ENCODE measurements at places on chromosomes 13 and 19. TPM values are rescaled to one million over a fixed set of nuclear protein-coding genes. Genes with fewer than 3 reads are reported as not detected.

The SPACA4 gene
- total RNA-seq: not detected

DNA sequence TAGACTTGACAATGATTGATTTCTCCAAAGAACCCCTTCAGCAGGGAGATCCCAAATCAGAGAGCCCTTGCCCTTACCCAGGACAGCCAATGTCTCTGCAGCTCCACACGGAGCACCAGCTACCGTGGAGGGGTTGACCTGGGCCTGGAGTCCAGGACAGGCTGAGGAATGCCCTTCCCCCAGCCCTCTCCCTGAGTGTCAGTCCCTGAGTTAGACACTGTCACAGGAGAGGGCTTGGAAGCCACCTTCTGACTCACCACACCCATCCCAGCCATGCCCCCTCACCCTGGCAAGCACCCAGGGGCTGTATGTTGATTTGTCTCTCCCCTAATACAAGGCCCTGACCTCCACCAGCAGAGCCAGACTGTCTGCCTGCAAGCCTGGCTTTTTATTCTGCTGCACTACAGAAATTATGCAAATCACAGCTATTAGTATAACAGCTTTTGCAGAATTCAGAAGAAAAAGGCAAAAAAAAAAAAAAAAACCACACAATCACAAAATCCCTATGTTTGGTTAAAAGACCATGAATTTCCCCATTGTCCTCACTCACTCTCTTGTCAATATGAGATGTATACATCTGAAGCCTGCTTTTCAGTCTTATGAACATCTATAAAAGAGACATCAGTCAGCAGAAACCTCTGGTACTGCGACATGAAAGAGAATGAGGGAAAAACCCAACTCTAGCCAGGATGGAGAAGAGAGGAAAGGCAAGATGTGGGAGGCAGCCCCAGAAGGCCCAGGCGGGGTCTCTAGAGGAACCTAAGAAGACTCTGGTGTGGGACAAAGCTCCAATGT is 240.7 kb downstream of the UQCRFS1 start:
- no peak for DNase-seq

DNA sequence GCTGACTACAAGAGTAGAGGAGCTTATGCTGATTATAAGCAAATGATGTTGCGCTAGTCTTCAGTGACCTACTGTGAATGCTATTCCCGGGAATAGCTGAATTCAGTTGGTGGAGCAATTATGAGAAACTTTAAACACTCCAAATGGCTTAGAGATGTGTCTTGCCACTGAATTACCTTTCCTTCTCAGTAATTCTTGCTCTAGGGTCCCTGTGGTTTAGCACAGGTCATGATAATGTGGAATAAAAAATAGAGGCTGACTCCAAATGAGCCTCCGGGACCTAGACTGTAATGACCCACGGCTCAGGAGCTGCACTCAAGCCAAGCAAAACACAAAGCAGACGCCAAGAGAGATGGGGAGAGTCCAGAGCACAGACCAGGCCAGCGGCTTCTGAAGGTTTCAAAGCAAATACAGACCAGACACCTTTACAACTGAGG is 124.7 kb downstream of the RGCC start:
- DNase-seq: no peak

- no peak for DNase-seq
Measured at GRCh38 chr19:6528544-6529121, 2.2 kb upstream of the TNFSF9 start.

GRCh38 chr19:33287927-33288326 is 14.4 kb downstream of the CEBPA start:
- no peak for DNase-seq
